Lower leg skin (tissue), 4 donors: ENCODE measurements at places on chromosomes 6 and 20. TPM values are rescaled to one million over a fixed set of nuclear protein-coding genes. Genes with fewer than 3 reads are reported as not detected.

DNA sequence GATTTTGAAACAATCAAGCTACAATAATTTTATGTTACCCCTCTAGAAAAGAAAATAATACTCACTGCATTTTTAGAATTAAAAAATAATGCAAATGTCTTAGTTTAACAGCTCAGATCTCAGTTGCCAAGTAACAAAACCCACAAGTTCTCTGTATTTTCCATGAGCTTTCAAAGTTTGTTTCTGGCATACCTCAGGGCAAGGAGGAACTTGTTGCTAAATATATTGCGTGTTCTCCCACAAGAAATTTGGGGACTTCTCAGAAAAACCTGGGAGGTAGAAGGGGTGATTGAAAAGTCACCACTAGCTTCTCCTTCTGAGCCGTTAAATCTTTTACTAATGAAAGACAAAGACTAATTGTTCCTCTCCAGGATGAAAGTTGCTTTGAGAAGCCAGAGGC, 236.8 kb upstream of the MARCKS start:
- DNase-seq, result no peak

- no peak for DNase-seq
These were observed 9.0 kb upstream of the NCOA6 start for GRCh38 chr20:34834459-34834893.

ADGB gene
- 0.06 TPM for total RNA-seq

DNA sequence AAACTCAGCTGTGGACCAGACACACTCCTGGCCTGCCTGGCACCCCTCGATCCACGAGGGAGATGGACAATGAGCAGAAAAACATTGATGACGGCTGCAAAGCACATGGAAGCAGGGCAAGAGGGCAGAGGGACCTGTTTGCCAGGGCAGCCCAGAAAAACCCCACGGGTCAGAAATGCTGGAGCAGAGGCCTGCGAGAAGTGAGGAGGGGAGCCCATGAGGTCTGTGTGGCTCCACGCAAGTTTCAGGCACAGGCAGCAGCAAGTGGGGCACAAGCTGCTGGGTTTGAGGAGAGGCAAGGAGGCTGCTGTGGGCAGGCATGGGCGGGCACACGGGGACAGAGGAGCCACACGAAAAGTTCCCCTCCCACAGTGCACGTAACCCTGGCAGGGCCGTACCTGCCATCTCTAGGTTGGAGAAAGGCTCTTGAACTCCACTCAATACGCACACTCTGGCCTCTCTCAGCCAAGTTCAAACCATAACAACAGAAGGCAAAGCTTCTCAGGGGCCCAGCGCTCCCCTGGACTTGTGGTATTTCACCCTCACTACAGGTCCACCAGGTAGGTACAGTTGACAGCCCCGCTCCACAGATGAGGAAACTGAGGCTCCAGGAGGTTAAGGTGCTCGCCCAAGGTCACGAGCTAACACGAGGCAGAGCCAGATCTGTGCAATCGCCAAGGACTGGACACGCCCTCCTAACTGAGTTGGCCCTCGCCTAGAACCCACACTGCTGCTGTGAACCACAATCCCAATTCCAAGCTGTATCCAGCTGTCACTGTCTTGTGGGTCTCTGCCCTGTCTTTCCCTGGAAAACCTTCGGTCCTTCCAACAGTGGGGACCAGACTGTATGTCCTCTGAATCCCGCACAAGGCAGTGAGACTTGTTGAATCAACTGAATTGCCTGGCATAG, 108.2 kb downstream of the NOL4L start:
- no peak for DNase-seq

DNA sequence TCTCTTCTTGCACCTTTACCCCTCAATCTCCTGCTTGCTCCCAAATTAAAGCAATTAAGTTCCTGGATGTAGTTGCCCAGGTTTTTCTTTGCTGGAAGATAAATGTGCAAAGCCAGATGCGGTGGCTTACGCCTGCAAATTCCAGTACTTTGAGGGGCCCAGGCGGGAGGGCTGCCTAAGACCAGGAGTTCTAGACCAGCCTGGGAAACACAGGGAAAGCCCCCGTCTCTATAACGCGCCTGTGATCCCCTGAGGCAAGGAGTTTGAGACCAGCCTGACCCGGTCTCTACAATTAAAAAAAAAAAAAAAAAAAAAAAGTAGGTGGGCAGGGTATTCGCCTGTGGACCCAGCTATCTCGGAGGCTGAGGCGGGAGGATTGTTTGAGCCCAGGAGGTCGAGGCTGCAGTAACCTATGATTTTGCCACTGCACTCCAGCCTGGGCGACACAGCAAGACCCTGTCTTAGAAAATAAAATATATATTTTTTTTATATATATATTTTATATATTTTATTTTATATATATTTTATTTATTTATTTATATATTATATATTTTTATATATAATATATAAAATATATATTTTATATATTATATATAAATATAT, 461 bp upstream of the DCDC2 start:
- DNase-seq, result no peak

CST8 gene
- total RNA-seq, result not detected

DNA sequence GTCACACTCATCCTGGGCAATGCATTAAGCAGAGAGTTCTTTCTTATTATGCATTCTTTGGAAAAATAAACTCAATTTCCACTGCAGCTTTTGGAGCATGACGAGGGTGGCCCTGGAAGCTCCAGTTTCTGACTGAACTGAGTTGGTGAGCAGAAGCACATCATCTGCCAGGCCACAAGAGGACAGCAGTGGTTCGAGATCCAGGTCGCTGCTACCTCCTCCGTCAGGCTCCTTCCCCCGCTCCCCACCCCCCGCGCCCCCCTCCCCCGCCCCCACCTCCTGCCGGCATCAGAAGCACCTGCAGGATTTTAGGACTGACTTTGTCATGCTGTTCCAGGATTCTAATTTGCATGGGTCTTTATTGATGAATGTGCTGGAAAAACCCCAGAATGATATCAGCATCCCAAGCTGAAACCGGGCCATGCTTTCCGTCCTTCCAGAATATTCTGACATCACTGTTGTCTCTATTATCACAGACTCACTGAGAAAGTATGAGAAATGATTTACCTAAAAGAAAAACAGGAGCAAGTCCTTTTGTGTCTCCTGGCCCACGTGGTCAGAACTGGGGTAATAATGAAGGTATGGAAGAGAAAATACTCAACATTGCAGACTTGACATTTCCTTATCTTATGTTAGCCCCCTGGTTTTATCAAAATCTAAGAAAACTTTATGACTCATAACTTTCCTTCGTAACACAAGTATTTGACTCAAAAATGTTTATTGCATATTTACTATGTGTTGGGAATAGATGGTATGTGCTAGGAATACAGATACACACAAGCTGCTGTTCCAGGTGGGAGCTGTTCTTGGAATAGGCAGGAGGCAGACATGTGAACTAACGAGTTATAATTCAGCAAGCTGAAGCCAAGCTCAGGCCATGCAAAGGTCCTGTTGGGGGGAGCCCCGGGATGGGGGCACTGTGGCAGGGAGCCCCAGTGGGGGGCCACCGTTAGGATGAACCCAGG, 220.2 kb upstream of the EXOC2 start:
- peak; percentile 25 for DNase-seq

DNA sequence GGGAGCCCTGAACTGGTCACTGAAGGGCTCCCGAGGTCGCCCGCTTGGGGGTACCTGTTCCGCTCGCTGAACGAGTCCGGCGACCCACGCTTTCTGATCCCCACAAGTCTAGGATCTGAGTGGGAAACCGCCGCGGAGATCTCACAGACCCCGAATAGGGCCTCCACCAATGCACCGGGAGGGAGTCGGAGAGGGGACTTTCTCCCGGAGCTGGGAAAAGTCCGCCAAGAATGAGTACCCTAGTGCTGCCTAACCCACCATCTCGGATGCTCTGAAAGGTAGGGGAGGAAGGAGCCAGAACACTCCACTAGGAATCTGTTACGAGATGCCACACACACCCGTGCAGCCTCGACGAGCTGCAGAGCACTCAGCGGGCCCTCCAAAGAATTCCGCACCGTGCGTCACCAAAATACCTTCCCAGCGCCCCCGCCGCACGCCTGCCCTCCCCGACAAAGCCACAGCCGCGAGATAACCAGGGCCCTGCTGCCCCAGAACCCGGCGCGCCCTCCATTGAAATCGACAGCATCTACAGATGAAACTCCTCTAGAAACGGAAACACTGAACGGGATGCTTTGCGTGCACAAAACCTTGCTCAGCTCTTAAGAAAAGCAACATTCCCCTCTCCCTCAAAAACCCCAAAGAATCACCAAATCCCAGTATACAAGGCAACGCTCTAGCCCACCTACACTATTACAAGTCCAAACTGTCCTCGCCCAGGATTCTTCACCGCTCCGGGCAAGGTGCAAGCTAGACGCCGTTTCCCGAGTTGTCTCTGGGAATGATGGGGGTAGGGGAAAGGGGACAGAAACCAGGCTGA, 686 bp downstream of the COL12A1 start:
- no peak for DNase-seq

DNA sequence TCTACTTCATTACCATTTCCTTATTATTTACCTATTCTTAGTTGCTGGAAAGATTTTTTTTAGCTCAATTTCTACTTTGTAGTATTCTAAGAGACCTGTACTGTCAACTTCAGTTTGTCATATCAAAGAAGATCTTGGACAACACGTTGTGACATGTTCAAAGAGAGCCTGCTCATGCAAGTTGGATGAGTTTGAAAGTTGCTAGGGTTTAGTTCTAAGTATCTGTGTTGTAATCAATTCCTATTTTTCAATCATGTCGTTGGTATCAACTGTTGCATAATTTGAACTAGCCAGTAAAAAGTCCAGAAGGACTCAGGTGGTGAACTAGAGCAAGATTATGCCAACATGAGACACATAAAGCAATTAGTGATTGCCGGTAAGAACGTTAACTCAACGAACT, 30.2 kb downstream of the PKIB start:
- DNase-seq, result no peak

DNA sequence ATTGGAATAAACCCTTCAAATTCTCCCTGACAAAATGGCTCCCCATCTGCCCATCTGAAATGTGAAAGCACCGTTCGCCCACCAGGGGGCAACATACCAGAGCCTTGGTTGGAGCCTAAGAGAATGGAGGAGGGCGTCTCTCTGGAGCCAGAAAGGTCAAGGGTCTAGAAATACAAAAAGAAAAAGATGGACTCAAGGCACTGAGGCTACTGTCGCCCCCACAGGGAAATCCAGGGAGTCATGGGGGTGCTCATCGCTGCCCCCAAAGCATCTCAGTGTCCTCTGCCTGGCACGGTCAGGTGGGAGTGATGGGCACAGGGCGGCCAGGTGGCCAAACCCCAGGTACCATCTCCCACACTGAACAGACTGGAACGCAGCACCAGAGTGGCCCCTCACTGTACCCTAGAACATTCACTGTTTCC, 136.3 kb downstream of the ZMYND8 start:
- DNase-seq, result no peak

FAM162B gene
- 1.9 TPM for total RNA-seq

- DNase-seq, result no peak
These were observed 595.6 kb upstream of the AGPAT4 start for GRCh38 chr6:161869491-161869890.

- DNase-seq, result no peak
These were observed at the start of gene WFDC10B for GRCh38 chr20:45704969-45705637. Gene WFDC10B (minus strand): TSS chr20:45705019. CDS start chr20:45685992, 19,027 bp downstream.

ADAM33 gene
- 13.7 TPM for total RNA-seq

GRCh38 chr20:19699180-19699971, 58.7 kb upstream of the RIN2 start:
- DNase-seq, result no peak

DNA sequence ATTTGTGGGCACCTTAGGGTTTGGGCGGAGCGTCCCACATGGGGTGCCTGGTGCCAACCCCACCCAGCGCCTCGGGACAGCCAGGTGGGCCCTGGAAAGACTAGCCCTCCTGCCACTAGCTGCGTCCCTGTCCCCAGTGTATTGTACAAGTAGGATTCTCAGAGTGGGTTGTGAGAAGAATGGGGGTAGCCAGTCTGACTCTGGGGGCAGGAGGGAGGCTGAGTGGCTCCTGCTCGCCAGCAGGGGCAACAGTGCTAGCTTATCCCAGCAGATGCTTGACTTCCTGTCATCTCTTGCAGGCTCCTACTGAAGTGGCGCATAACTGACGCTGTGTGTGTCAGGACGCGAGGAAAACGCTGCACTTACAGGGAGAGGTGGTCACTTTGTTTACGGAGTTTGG, 9.3 kb downstream of the PSMA7 start:
- DNase-seq, result no peak

DNA sequence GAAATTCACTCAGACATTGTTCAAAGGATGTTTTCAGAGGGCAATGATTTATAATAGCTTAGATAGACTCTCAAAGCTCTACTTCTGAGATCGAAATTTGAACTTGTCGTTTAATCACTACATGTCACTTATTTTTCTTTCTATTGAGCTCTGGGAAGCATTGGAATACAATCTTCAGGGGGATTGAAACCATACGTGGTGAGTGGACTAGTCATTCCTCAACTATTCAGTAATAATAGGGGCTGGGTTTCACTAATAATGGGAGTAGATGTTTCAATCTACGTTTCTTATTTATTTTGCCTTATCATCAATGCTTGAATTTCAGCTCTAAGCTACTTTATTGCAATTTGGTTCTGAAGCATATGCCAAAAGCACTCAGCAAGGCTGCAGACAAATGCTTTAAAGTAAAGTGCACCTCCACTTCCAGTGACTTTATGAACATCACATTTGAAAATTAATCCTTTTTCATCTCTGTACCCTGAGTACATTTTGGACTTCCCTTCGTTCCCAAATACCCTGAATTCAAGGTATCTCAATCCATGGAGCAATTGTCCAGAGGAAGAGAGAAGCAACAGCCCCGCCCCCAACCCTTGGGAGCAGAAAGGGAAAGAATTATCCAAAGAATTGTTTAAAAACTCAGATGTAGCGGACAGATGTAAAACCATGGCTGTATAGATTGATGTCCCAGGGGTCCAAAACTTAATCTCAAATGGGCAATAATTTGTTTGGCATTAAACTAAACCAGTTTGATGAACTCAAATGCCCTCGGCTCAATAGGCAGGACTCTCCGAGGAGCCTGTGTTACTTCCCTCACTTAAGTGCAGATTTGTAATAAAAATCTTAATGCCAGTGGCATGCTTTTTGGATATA, 68.1 kb downstream of the HFE start:
- DNase-seq, result no peak

GPR6 gene
- total RNA-seq, result not detected

TMC2 gene
- total RNA-seq, result 0.06 TPM

TTK gene
- total RNA-seq, result 1.4 TPM

RAET1E gene
- total RNA-seq, result 20.8 TPM

GRCh38 chr6:137692806-137693205, 174.3 kb upstream of the TNFAIP3 start:
- DNase-seq, result no peak

GRCh38 chr6:110512991-110513390, 36.6 kb upstream of the SLC22A16 start:
- no peak for DNase-seq

SYTL3 gene
- total RNA-seq, result 5.7 TPM

KCNQ2 gene
- not detected for total RNA-seq

GRCh38 chr6:127971945-127972391, 71.1 kb upstream of the THEMIS start:
- no peak for DNase-seq
